ENCODE measurements at places on chromosomes 11 and 22.

GRCh38 chr11:31492320-31492913, 17.0 kb downstream of the IMMP1L start:
- no peak for DNase-seq

DNA sequence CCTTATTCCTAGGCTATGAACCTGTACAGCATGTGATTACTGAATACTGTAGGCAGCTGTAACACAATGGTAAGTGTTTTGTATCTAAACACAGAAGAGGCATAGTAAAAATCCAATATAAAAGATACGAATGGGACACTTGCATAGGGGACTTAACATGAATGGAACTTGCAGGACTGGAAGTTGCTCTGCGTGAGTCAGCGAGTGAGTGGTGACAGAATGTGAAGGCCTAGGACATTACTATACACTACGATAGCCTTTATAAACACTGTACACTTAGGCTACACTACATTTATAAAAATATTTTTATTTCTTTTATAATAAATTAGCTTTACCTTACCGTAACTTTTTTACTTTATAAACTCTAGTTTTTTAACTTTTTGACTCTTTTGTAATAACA, 81.1 kb downstream of the PGR start:
- no peak for DNase-seq

- DNase-seq, result peak; percentile 65
Observed at GRCh38 chr11:65121447-65121864, 478 bp downstream of the FAU start.

GRCh38 chr11:69245041-69245440, 48.9 kb upstream of the MYEOV start:
- no peak for DNase-seq

- DNase-seq, result no peak
Observed at GRCh38 chr11:67306769-67307544, 3.6 kb downstream of the SSH3 start.

DNA sequence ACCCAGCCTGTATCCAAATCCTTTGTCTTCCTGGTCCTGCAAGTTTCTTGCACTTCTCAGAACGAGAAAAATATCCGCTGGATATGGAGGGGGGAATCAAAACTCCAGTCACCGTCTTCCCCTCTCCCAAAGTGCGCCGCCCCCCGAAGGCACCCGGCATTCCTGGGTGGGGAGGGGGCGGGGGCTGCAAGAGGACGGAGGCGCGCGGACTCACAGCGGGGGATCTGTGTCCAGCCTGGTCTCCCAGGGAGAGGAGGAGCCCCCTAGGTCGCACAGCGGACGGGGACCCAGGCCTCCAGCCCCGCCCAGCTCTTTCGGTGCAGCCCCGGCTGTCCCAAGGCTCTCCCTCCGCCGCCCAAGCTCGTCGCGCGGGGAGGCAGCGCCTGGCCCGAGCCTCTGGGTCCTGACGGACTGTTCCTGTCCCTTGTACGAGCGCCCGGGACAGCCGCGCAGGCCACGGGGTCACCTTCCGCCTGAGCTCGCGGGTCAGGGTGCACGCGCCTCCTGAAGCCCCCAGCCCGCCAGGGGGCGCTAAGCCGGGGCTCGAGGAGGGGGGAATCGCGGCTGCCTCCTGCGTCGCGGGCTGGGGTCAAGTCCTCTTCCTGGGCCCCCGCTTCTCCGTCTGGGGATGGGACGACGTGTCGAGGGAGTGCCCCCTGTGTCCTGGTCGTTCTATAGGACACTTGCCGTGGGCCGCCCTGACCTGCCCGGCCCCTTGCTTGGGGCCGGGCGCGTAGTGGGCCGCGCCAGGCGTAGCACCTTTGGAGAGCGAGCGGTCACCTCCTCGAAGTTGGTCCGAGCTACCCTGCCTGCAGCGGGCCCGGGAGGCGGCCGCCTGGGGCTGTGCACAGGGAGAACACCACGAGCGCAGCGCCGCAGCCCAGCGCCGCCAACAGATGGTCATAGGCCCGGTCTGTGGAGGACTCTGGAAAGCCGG, 2.4 kb upstream of the WNT11 start:
- peak; percentile 87 for DNase-seq

- no peak for DNase-seq
Observed at GRCh38 chr22:35343664-35344550, 37.0 kb upstream of the HMOX1 start.

- DNase-seq, result no peak
Observed at GRCh38 chr11:27188696-27189095, 148.1 kb downstream of the BBOX1 start.

GRCh38 chr11:122172352-122173073, 56.5 kb upstream of the BLID start:
- DNase-seq, result no peak

DNA sequence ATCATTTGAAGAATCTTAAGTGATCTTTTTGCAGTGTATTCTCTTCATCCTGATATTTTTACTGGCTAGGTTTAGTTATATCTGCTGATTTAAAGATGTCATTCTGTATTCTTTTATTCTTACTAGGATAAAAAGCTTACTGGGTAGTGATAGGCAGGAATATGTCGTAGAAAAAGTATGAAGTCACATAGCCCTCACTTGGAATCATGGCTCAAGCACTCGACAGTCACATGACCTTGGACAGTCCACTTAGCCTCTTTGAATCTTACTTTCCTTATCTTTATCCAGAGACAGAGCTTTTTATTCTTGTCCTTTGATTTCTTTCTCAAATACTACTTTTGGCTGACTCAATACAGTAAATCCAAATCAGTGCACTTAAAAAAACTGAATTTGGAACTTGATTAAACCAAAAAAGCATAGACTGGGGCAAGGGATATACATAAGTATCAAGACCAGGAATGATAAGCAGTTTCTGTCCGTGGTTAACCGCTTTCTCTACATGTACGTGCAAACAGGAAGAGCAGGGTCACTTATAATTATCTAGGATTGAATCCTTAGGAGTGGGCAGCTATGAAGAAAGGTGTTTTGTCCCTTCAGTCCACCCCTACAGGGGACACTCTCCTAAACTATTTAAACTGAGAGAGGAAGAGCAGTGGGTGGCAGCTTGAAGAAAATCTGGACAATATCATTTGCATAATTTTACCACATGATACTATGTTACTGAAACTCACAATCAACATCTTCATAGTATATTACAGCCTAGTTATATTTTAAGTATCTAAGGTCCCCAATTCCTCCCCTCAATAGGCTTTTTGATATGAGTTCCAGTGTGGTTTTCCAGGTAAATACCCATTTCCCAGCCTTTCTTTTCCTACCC, 8.0 kb downstream of the MMP7 start:
- peak; percentile 51 for DNase-seq

DNA sequence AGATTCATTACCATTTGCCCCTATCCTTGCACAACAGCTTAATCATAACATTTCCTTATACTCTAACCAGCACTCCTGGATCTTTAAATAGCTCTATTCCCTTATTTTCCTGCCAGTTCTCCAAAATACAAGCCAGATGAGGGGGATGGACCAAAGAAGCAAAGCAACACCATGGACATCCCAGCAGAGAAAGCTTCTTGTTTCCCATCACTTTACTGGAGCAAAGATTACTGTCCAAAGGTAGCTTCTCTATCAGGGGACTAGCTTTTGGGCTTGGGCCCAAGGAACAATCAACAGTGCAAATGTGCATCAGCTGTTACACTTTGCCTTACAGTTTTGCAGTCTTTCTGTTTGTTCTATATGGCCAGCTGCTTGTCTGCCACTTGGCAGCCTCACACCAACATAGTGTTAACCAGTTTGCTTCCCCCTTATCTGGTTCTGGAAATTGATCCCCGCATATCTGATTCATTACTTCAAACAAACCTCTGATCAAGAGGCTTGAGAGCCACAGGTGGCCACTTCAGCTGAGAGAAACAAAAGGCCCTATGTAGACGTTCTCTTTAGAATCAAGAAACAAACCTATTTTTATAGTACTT, 814.3 kb downstream of the METTL15 start:
- DNase-seq, result no peak

DNA sequence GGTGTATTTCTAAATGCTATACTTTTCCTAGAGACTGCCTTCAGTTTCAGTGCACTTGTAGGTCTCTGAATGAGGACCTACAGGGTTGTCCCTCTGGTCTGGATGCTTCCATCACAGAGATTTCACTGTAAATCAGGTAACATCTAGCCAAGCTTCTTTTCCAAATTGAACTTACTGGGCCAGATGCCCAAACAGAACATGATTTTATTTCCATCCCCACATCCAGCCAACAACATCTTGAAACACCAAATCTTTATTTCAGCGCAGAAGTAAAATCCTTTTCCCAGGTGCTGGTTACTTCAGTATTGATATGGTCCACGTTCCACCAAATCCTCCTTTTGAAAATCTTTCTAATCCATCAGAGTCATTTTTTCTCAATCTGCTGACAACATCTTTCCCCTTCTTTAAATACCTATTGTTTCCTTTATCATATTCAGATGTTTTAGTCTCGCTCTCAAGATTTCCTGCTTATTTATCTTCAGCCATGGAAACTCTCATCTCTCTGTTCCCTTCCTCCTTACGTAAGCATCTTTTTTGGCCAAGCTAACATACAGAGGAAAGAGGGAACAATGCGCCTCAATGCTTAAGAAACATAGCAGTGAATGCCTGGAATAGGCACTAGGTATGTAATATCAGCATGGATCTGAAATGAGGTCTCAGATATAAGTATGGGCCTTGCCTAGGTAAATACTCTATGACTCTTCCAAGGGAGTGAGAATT, 201.2 kb upstream of the MTNR1B start:
- DNase-seq, result no peak

- DNase-seq, result no peak
Observed at GRCh38 chr11:119991022-119991404, 146.9 kb downstream of the TRIM29 start.

DNA sequence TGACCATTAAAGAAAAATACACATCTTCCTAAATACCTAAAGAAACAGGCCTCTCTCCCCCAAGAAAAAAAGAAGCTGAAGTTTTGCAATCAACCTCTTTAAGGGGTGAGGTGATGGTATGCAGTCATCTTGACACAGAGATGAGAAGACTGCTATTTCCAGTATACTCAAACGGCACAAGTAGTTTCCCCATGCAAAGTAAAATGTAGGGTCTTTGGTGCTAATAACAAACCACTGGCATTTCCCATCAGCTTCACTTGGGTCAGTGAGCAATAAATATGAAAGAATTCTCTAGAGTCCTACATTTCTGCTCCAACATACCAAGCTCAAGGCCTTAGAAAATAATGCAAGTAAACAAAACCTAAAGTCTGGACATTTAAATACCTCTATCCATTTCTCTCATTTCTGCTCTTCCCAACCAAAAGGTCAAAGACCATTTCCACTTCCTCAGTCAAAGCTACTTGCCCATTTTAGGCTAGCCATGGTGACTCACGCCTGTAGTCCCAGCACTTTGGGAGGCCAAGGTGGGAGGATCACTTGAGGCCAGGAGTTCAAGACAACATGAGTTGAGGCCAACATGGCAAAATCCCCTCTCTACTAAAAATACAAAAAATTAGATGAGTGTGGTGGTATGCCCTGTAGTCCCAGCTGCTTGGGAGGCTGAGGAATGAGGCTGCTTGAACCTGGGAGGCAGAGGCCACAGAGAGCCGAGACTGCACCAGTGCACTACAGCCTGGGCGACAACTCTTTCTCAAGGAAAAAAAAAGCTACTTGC, 39.5 kb upstream of the CHRNA10 start:
- no peak for DNase-seq

DNA sequence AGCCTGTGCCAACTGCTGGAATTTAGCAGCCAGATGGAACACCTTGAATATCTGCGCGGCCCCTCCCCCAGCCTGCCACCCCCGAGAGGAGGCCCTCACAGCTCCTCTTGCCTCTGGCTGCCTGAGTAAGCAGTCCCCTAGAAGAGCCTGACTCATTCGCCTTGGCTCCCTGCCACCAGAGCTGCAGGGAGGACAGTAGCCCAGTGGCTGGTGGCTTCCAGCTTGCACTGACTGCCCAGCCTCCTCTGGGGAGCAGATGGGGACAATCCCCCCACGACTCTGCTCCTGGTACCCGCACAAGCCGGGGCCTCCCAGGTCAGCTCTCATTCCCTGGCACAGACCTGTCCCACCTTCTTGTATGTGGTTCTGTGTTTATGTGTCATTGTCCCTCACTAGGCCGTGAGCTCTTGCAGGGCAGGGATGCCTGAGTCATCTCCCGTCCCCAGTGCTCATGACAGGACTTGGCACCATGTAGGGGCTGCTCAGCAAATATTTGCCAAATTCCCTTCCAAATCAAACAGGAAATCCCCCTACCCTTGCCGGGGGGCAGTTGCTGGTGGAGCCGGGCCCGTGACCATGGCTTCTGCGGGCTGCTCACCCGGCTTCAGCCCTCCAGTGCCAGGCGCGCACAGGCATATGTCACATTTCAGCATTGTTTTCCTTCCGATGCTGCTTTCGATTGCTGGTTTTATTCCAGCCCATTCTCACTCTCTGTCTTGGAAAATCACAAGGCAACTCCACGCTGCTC, 43.6 kb downstream of the CACNG2 start:
- peak; percentile 97 for DNase-seq

DNA sequence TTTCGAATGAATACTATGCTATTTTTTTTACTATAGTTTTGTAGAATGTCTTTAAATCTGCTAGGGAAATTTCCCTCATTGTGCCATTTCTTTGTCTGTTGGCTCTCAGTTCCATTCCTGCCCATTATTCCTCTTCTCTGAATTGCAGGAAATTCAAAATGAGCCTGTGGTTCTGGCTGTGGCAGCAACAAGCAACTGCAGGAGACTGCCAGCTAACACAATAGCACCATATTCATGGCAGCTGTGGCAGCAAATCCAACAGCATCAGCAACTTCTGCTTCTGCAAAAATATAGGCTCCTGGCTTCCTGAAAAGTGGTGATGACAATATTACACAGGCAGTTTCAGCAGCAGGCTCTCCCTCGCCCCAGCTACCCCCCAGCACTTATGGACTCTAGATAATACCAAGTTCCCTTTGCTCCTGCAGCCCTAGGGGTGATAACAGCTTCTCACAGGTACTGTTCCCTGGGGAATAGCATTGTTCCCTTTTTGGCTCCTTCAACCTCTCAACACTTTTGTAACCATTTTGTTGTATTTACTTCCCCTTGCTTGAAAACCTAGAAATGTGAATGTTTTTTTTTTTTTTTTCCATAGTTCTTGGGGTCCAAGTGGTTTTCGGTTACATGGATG, 9.3 kb downstream of the PATE4 start:
- no peak for DNase-seq

DNA sequence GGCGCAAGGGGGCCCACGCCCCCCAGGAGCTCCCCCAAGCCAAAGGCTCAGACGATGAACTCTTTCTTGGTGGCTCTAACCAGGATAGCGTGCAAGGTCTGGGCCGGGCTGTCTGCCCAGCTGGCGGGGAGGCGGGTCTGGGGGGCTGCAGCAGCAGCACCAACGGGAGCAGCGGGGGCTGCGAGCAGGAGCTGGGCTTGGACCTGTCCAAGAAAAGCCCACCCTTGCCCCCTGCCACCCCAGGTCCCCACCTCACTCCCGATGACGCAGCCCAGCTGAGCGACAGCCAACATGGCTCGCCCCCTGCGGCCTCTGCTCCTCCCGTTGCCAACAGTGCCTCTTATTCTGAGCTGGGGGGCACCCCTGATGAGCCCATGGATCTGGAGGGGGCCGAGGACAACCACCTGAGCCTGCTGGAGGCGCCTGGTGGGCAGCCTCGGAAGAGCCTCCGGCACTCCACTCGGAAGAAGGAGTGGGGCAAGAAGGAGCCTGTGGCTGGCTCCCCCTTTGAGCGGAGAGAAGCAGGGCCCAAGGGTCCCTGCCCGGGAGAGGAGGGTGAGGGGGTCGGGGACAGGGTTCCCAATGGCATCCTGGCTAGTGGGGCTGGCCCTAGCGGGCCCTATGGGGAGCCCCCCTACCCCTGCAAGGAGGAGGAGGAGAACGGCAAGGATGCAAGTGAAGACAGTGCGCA, 21.6 kb upstream of the TMEM191C start:
- no peak for DNase-seq

GRCh38 chr22:28021998-28022660, 103.1 kb upstream of the PITPNB start:
- DNase-seq, result no peak

GRCh38 chr11:108875134-108875533, 210.3 kb downstream of the DDX10 start:
- no peak for DNase-seq
